Endothelial cell (in vitro differentiated cells): ENCODE measurements at places on chromosomes 5 and 9. TPM values are rescaled to one million over a fixed set of nuclear protein-coding genes. Genes with fewer than 3 reads are reported as not detected.

- no peak for DNase-seq
- no peak overlapping the region for H3K27ac ChIP-seq
- no peak overlapping the region for H3K4me3 ChIP-seq
- no peaks in the 10 kb centered on the region for H3K27me3 ChIP-seq
- H3K36me3 ChIP-seq = peaks cover 15% of the 10 kb centered on the region
- no peaks in the 10 kb centered on the region for H3K4me1 ChIP-seq
These were observed 235.4 kb downstream of the DOCK8 start for GRCh38 chr9:450057-450456.

DNA sequence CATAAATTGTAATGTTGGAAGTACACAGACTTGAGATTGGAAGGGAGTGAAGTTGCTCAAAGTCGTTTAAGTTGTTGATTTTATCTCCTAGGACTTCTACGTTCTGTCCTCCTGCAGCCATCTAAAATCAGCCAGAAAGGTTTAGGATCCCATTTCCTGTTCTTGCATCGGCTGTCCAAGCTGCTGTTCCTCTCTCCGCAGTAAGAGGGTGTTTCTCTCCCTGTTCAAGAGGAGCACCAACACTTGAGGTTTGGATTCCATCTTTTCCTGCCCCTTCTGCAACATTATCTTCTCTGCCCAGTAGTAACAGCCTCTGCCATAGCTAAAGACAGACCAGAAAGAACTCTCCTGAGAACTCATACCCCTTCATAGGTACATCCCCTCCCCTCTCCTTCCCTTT is 373.4 kb downstream of the GADD45G start:
- H3K36me3 ChIP-seq = no peaks in the 10 kb centered on the region
- no peak overlapping the region for H3K4me3 ChIP-seq
- H3K4me1 ChIP-seq = peaks cover 5% of the 10 kb centered on the region
- peaks cover 1% of the 10 kb centered on the region for H3K27me3 ChIP-seq

- peaks cover 5% of the 10 kb centered on the region for H3K27me3 ChIP-seq
- H3K4me1 ChIP-seq = no peaks in the 10 kb centered on the region
- no peak for DNase-seq
- H3K36me3 ChIP-seq = no peaks in the 10 kb centered on the region
- no peak overlapping the region for H3K27ac ChIP-seq
These were observed 34.1 kb upstream of the PLPP1 start for GRCh38 chr5:55568654-55569512.

Gene CRB2
- 0.18 TPM for total RNA-seq

DNA sequence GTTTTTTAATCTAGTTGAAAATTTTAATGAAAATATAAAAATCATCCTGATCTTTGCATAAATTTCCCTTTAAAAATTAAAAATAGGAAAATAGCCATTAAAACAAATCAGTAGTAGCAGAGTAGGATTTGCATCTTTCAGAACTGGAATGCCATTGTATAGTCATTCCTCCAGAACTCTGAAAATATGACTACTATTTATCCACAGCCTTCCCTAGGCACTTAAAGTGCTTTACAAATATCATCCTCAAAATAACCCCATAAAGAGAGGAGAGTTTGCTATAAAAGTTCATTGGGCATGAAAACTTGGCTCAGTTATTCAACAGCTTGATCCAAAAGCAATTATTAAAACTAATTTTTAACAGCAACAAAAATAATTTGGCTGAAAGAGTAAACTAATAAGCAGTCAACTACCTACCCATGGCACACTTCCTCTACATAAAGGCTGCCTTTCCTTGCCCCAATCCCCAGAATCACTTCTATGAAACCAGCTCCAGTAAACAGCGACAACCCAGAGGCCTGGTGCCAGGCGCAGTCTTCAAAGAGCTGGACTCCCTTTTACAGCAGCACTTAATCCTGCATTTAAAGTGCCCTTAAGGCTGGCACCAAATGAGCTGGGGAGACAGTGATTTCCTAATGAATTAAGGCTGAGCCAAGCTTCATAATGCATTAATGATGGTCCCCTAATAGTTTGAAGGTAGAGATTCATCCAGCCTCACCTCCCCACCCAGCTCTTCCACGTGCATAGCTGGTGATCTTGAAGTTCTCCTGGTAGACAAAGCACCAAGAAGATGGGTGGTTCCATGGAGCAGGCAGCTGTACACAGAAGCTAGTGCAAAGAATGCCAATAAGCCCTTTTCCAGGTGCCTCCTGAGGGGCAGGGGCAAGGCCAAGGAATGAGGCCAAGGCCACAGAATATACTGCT is 36.1 kb downstream of the LHFPL2 start:
- no peak overlapping the region for H3K4me3 ChIP-seq
- peaks cover 7% of the 10 kb centered on the region for H3K4me1 ChIP-seq
- H3K36me3 ChIP-seq = peaks cover 19% of the 10 kb centered on the region
- H3K27me3 ChIP-seq = peaks cover 6% of the 10 kb centered on the region
- H3K27ac ChIP-seq = no peak overlapping the region

- H3K4me1 ChIP-seq = no peaks in the 10 kb centered on the region
- H3K4me3 ChIP-seq = no peak overlapping the region
- H3K36me3 ChIP-seq = no peaks in the 10 kb centered on the region
These were observed 172.6 kb upstream of the RAI14 start for GRCh38 chr5:34483442-34484033.

DNA sequence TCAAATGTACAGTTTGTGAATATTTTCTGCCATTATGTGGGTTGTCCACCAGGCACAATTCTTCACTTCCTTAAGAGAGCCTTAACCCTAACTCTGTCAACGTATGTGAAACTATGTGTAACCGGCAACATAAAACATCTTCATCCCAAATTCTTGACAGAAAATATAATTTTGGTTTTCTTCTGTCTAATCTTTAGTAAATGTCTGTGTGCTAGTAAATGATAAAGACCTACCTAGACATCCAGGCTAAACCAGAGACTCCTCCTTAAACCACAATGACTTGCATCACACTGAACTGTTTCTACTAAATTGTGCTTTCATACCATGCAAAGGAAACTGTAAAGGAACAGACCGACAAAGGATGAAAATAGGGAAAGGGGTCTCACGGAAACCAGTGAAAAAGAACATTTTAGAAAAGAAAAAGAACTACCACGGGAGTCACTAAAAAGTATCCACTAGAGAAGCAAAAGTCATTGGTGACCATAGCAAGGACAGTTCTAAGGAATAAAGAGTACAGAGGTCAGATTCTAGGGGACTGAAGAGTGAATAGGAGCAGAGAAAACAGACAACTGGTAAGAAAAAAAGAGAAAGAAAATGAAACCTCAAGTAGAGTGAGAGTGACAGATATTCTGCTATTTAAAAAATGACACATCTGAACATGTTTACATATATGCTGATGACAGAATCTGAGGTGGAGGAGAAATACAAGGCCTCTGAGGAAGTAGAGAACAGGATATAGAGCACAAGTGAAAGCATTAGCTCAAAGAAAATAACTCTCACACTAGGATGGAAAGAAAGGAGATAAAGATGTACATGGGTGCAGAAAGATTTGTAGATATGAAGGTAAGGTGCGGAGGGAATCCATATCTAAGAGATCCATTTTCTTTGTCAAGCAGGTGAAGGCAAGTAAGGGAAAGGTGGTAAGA is 49.4 kb downstream of the FNIP1 start:
- H3K27me3 ChIP-seq = no peaks in the 10 kb centered on the region
- H3K4me1 ChIP-seq = peaks cover 11% of the 10 kb centered on the region
- peaks cover 10% of the 10 kb centered on the region for H3K36me3 ChIP-seq
- no peak overlapping the region for H3K4me3 ChIP-seq
- H3K27ac ChIP-seq = peak overlapping the region; percentile 3

- no peak for DNase-seq
- peak overlapping the region; percentile 91 for H3K4me3 ChIP-seq
- H3K36me3 ChIP-seq = peaks cover 24% of the 10 kb centered on the region
- H3K27me3 ChIP-seq = peaks cover 23% of the 10 kb centered on the region
- no peak overlapping the region for H3K27ac ChIP-seq
- H3K4me1 ChIP-seq = peaks cover 60% of the 10 kb centered on the region
These were observed 391 bp downstream of the RALGDS start for GRCh38 chr9:133120501-133121197.

DNA sequence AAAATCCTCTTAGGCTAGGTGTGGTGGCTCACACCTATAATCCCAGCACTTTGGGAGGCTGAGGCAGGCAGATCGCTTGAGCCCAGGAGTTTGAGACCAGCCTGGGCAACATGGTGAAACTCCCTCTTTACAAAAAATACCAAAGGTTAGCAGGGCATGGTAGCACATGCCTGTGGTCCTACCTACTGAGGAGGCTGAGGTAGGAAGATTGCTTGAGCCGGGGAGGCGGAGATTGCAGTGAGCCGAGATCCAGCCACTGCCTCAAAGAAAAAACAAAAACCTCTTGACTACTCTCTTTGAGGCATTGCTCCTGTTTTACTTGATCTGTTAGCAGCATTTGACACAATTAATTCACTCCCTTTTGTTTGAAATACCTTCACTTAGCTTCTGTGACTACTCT is 20.7 kb downstream of the KIF2A start:
- H3K27ac ChIP-seq = peak overlapping the region; percentile 28
- peaks cover 2% of the 10 kb centered on the region for H3K27me3 ChIP-seq
- no peak overlapping the region for H3K4me3 ChIP-seq

GRCh38 chr9:94909250-94909894 is 182.9 kb downstream of the AOPEP start:
- peaks cover 17% of the 10 kb centered on the region for H3K4me1 ChIP-seq
- H3K27ac ChIP-seq = no peak overlapping the region

Gene DMRT3
- total RNA-seq = not detected

DNA sequence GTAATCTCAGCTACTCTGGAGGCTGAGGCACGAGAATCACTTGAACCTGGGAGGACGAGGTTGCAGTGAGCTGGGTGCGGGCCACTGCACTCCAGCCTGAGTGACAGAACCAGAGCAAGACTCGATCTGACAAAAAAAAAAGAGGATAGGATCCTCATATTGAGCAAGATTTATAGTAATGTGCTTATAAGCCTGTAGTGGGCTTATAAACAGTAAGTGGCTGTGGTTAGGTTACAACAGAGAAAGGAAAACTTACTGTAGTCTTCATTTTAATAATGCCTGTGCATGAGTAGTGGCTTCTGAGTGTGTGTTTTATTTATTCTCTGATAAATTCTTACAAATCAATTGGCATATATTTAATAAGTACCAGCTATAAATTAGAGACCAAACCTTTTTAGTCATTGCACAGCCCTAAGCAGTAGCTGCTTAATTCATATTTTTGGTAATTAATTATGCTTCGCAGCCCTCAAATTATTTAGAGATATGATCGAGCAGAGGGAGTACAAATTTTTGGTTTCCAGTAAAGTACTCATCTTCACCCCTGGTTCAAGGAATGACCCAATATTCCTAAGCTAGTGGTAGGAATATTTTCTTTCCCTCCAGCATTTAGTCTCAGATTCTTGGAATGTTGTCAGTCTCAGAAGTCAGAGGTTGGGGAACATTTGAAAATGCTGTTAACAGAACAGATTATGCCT is 73.8 kb upstream of the KLF9 start:
- no peak for DNase-seq
- no peak overlapping the region for H3K27ac ChIP-seq
- H3K4me1 ChIP-seq = peaks cover 25% of the 10 kb centered on the region
- H3K27me3 ChIP-seq = peaks cover 4% of the 10 kb centered on the region
- H3K4me3 ChIP-seq = no peak overlapping the region
- peaks cover 5% of the 10 kb centered on the region for H3K36me3 ChIP-seq

Gene FAM78A
- total RNA-seq = 73.4 TPM

- peak within 1 kb of the TSS; percentile 82 for H3K27ac ChIP-seq
- H3K4me1 ChIP-seq = peaks cover 4% of the 10 kb centered on the region
- peak within 1 kb of the TSS; percentile 89 for H3K4me3 ChIP-seq
- no peaks in the 10 kb centered on the region for H3K36me3 ChIP-seq
- peak; percentile 61 for DNase-seq
- H3K27me3 ChIP-seq = peaks cover 7% of the 10 kb centered on the region
These were observed at the start of gene SPACA9 for GRCh38 chr9:132878695-132879456. SPACA9 (plus strand) TSS chr9:132878898; CDS start chr9:132883948, 5,050 bp downstream.

DNA sequence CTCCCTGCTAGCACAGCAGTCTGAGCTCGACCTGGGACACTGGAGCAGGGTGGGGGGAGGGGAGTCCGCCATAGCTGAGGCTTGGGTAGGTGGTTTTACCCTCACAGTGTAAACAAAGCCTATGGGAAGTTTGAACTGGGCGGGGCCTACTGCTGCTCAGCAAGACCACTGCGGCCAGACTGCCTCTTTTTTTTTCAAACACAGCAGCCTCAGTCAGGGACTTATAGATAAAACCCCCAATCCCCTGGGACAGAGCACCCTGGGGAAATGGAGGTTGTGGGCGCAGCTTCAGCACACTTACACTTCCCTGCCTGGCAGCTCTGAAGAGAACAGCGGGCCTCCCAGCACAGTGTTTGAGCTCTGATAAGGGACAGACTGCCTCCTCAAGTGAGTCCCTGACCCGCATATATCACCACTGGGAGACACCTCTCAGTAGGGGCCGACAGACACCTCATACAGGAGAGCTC is 151.1 kb upstream of the APC start:
- no peaks in the 10 kb centered on the region for H3K36me3 ChIP-seq
- no peaks in the 10 kb centered on the region for H3K27me3 ChIP-seq
- DNase-seq = no peak

Gene GABRA1
- not detected for total RNA-seq

Gene LURAP1L
- 0.51 TPM for total RNA-seq

DNA sequence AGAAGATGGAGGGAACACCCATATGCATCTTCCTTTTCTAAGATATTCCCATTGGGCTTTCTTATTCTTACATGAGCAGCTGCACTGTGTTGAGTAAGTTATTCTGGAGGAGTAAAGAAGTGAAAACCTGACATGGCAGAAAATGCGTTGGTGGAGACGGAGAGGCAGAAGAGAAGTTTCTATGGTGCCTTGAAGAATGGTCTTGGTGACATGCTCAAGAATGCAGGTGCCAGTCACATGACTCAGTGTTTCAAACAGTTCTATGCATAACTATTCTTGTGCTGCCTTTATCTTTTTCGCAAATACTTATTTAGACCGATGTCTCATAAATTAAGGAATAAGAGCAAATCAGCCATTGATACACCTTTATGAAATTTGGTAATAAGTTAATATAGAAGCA is 377.8 kb upstream of the IRX2 start:
- H3K27ac ChIP-seq = no peak overlapping the region
- H3K4me1 ChIP-seq = no peaks in the 10 kb centered on the region
- H3K4me3 ChIP-seq = no peak overlapping the region
- H3K36me3 ChIP-seq = no peaks in the 10 kb centered on the region

Gene GTF2H2C
- total RNA-seq = 16.7 TPM
